ENCODE measurements at places on chromosomes 7 and 10.
A peak's percentile ranks its signal among the peaks of the same experiment; 100 is the strongest.

GRCh38 chr7:81013083-81013817 lies 94.4 kb upstream of the SEMA3C start:
- DNase-seq = peak; percentile 24

DNA sequence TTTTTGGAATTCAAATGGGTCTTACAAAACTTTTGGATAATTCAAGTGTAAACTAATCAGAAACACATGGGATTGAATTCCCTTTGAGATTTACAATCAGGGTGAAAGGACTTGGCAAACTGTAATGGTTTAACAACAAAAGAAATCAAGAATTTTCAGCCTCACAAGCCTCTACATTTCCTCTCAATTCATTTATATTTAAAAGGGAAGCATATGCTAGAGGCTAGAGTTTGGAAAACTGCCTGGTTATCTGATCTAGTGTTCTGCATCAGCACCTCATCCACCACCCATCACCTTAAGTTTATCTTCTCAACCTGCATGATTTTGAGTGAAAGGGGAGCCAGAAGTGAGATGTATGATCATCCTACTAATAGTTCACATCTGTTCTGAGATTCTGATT lies 120.7 kb downstream of the TES start:
- no peak for DNase-seq

- no peak for DNase-seq
Measured at GRCh38 chr10:104032144-104032775, 53.4 kb downstream of the COL17A1 start.

- DNase-seq = no peak
Measured at GRCh38 chr10:114694752-114695151, 36.7 kb upstream of the ABLIM1 start.

GRCh38 chr7:2436341-2437104 lies 33.1 kb downstream of the CHST12 start:
- DNase-seq = no peak

DNA sequence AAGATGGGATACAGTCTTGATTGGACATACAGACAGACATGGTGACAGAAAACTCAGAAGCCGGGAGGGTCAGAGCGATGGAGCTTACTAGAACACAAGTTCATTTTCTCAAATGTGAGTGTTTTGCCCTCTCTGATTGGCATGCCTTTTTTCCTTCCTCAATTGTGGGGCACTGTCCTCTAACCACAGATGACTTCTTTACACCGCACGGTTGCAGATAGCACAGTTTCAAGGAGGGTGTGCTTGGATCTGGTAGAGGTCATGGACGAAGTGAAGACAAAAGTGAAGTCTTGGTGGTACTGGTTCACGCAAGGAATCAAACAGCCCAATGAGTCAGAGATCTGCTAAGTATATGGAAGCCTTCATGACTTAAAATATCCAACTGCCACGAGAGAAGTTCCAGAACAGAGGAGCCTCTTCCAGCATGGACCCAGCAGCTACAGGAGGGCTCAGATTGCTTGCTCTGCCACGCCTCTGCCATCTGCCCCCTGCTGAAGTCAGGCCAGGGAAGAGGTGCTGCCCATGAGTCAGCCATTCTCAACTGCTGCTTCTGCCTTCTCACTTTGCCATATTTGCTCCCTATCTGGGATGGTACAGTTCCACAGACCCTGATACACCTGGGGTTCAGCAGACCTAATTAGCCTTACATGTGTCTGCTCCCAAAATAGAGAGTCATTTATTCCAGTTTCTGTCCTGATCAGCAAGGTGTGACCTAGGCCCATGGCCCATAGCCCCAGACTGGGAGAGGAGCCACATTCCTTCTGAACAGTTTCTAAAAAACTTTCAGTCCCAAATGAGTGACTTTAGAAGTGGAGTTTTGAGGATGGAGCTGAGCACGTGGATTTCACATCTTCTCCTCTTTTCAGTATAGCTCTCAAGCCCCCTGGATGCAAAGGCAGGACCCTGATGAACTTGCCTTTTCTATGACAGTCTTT lies 413.8 kb downstream of the KCNMA1 start:
- DNase-seq = no peak

- DNase-seq = no peak
Measured at GRCh38 chr7:40199076-40199802, 64.4 kb downstream of the SUGCT start.

- DNase-seq = no peak
Measured at GRCh38 chr7:106016331-106016730, 53.3 kb downstream of the CDHR3 start.

DNA sequence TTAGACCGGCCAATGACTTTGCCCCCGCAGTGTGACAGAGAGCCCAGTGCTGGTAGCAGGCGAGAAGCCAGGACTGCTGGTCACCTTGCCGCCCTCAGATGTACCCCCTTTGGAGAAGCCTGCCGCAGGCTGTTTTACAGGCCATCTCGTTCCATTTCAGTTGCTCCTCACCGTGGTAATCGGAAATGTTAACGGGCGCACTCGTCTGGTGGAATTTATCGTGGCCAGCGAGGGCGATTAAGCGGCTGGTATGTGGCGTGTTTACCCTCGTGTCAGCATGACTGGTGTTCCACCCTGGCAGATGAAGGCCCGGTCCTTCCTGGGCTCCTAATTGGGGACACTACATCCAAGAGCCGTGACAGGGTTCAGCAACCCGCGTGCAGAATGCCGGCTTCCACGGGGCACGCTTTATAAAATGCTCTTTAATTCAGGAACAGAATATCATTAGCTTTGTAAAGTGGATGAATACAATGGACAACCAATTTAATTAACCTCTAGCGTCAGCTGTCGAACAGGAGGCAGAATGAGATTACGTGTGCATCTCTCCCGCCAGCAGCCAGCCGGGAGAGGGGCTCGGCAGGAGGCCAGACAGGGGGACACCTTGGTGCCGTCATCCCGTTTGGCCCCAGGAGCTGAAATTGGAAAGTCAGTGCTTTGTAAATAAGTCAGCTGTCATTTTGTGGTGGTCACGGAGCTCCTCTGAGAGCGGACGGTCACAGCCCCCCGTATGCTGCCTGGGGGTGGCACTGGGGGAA lies 108.3 kb downstream of the NKX6-2 start:
- DNase-seq = no peak

GRCh38 chr7:146355216-146355615 lies 238.6 kb downstream of the CNTNAP2 start:
- DNase-seq = no peak

GRCh38 chr10:32308027-32308603 lies 38.8 kb downstream of the EPC1 start:
- DNase-seq = no peak

- no peak for DNase-seq
Measured at GRCh38 chr7:36784991-36785940, 61.0 kb upstream of the AOAH start.

- no peak for DNase-seq
Measured at GRCh38 chr10:70493660-70494234, 15.2 kb downstream of the PALD1 start.

DNA sequence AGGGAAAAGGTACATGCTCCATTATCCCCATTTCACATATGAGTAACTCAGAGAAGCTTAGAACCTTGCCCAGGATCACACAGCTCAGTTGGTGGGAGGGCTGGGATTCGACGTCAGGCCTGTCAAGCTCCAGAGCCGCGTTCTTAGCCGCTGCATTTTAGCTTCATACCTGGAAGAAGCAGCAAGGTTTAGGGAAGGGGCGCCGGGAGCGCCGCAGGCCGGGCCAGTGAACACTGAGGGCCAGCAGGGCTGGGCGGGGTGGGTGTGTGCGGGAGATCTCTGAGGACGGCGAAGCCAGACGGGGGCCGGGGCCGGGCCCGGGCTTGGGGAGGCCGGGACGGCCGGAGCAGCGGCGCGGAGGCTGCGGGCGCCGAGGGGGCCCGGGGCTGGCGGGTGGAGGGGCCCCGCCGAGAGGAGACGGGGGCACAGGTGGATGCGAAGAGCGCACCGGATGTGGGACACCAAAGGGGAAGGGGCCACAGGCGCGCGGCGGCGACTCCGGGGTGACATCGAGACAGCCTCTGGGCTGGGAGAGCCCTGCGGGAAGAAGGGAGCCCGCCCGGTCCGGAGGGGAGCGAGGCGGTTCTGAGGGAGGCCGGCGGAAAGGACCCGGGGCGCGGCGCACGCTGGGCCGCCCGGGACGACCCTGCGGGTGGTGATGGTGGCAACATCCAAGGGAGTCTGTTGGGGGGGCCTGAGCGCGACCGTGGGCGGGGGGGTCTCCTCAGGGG lies 498 bp downstream of the NDST2 start:
- DNase-seq = no peak

GRCh38 chr7:28245123-28245878 lies 64.7 kb upstream of the JAZF1 start:
- no peak for DNase-seq

GRCh38 chr10:588246-589165 lies 101.0 kb downstream of the DIP2C start:
- no peak for DNase-seq

GRCh38 chr7:22094413-22095342 lies 149.0 kb upstream of the CDCA7L start:
- DNase-seq = peak; percentile 92

DNA sequence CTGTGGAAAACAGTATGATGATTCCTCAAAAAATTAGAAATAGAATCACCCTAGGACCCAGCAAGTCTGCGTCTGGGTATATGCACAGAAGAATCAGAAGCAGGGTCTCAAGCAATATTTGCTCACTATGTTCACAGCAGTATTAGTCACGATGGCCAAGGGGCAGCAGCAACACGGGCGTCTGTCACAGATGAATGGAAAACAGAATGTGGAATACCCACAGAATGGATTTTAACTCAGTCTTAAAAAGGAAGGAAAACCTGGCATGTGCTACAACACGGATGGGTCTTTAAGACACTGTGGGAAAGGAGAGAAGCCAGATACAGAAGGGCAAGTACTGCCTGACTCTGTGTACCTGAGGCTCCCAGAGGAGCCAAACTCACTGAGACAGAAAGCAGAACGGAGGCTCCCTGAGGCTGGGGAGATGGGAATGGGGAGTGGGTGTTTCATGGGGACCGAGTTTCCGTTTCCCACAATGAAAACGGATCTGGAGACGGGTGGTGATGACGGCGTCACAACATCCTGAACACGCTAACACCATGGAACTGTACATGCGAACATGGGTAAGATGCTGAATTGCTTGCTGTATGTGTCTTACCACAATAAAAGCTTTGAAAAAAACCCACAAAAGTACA lies 36.7 kb upstream of the INPP5A start:
- DNase-seq = no peak

DNA sequence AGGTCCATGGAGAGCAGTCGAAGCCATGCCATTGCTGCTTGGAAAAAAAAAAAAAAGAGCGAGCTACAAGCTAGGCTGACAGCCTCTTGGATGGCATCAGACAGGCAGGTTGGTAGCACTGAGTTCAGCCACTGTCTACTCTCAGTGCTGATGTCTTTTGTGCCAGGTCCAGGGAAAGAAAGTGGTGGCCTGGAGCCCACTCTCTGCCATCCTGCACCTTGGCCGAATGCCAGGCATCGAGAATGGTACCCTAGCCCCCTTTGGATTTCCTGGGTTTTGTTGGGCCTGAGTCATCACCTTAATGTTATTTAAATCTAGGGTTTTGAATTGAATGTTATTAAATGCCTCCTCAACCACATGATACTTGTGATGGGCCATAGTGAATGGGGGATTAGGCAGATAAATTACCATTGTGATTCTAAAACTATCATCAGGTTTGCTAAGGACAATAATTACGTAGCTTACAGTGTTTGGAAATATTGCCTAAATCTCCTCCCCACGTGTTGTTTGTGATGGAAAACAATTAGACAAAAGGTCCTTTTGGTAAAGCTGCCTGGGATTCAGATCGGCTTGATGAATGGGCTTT lies 195.7 kb upstream of the GPR26 start:
- no peak for DNase-seq

DNA sequence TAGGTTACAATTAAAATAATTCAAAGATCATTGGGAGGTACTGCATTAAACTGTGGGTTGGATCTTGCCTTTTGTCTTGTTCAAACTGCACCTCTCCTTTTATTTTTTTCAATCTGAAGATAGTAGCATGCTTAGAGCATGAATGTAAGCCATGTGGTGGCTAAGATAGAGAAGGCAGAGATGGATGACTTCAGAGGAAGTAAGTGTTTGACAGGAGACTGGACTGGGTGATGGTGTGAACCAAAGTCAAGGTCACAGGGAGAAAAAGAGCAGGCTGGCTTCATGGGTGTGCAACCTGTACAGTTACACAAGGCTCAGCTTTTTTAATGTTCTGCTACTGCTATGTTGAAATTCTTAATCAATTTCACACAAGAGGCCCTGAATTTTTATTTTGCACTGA lies 85.6 kb downstream of the ZEB1 start:
- no peak for DNase-seq

- no peak for DNase-seq
Measured at GRCh38 chr10:72685264-72685921, 6.5 kb upstream of the MCU start.

- DNase-seq = no peak
Measured at GRCh38 chr10:58477902-58478301, 34.8 kb upstream of the BICC1 start.

- DNase-seq = no peak
Measured at GRCh38 chr10:102644066-102644645, at the start of gene TRIM8. Gene TRIM8 (plus strand): TSS chr10:102644479. CDS start chr10:102644618, 139 bp downstream.

DNA sequence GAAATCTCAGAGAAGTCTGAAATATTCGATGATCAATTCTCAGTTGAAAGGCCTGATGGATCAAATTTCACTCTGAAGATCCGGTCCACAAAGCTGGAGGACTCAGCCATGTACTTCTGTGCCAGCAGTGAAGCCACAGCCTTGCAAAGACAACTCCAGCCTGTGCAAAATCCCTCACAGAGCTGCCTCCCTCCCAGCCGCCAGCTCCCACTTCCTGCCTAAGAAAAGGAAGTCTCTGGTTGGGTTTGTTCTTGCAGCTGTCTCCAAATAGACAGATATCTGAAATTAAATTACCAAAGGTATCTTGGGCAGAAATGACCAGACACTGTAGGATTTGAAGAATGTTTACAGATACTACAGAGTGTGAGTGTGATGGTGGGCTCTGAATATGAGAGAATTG lies 43.4 kb upstream of the PRSS58 start:
- no peak for DNase-seq

- DNase-seq = no peak
Measured at GRCh38 chr7:142916508-142916907, 17.0 kb downstream of the TRPV5 start.

GRCh38 chr7:2512713-2513112 lies 6.9 kb upstream of the LFNG start:
- no peak for DNase-seq

DNA sequence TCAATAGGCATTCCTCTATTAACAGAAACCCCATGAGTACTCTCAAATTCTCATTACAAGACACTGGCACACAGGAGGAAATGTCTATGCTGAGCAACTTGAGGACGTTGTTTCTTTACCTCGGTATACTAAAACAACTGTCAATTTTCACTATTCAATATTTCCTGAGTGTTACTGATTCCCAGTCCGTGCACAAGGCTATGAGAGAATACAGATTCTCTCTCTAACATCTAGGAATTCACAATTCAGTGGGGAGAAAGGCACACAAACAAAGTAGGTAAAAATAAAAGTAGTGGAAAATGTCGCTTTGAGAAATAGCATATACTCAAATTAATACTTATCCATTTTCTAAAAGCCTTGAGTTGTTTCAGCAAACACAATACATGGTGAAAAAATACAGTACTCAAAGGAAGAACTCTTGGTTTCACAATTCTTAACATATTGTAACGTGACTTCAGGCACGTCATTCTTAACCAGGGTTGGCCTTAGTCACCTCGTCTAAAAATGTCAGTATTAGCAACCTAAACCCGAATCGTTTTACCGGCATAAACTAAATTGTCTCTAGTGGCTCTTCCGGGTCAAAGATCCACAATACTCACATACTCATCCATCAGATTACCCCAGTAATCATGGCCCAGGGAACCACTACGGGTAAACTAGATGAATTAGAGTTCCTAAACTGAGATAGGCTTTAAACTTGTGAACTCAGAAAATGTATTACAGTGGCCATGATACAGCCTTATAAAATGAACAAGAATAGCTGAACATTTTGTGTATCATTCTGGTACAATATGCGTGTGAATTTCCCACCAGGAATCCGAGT lies 1.5 kb downstream of the IPMK start:
- peak; percentile 80 for DNase-seq

All from HS-5 (cell line).